ENCODE measurements at places on chromosomes 2 and 18. TPM values are rescaled to one million over a fixed set of nuclear protein-coding genes. Genes with fewer than 3 reads are reported as not detected.

The ECEL1 gene
- not detected for total RNA-seq

The MGAT4A gene
- total RNA-seq = 124 TPM

- H3K27me3 ChIP-seq = no peaks in the 10 kb centered on the region
- H3K36me3 ChIP-seq = peaks cover 22% of the 10 kb centered on the region
- peaks cover 4% of the 10 kb centered on the region for H3K4me1 ChIP-seq
Measured at GRCh38 chr2:186518945-186519344, 32.9 kb downstream of the ZC3H15 start.

DNA sequence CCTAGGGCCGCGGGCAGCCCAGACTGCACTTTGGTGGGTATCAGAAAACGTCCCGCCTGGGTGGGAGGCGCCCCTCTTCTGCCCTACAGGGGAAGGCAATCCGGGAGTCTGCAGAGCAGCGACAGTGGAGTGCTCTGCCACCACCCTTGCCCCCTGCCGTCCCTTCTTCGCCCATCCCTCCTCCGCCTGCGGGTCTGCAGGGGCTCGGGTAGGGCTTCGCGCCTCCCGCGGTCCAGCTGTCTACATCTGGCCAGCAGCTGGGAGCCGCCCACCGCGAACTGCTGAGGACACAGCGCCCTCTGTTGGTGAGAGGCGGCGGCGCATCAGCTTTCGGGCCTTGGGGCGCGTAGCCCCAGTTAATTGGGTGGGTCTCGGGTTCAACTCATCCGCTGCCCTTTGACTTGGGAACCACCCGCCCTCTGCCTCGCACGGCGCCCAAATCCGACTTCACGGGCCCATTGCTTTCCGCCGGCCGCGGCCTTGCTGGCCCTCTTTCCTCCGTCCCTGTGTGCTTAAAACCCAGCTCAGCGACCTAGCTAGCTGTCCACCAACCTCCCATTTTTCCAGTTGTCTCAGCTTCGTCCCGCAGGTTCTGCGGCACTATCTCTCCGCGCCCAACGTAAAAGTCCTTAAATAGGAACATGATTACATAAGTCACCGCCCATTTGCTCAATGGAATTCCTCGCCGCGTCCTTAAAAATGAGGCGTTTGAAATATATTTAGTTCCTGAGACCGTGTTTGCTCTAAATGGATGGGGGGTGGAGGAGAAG lies 17.6 kb downstream of the WNT10A start:
- H3K36me3 ChIP-seq = no peaks in the 10 kb centered on the region
- peaks cover 70% of the 10 kb centered on the region for H3K27me3 ChIP-seq
- H3K4me3 ChIP-seq = peak overlapping the region; percentile 74

- no peak overlapping the region for H3K27ac ChIP-seq
- peaks cover 6% of the 10 kb centered on the region for H3K4me1 ChIP-seq
- DNase-seq = no peak
- H3K4me3 ChIP-seq = no peak overlapping the region
- peaks cover 33% of the 10 kb centered on the region for H3K36me3 ChIP-seq
- no peaks in the 10 kb centered on the region for H3K27me3 ChIP-seq
Measured at GRCh38 chr2:202774104-202774503, 97.5 kb downstream of the ICA1L start.

DNA sequence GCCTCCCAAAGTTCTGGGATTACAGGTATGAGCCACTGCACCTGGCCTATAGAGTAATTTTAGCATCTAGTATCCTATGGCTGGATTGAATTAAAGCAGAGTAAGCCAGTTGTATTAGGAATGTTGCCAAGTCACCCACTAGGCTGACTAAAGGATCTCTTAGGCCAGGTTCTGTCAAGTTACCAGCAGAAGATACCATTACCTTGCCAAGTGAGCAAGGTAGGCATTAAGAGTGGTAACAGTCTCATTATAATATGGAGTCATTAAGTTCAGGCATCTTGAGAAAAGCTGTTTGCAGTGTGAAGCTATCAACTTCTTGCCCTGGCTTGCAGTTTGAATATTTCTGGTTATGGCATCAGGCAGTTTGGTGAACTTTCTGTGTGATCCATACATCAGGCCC lies 37.0 kb upstream of the MTCL1 start:
- no peak overlapping the region for H3K4me3 ChIP-seq
- H3K36me3 ChIP-seq = no peaks in the 10 kb centered on the region
- H3K27ac ChIP-seq = no peak overlapping the region
- no peak for DNase-seq
- peaks cover 1% of the 10 kb centered on the region for H3K4me1 ChIP-seq

DNA sequence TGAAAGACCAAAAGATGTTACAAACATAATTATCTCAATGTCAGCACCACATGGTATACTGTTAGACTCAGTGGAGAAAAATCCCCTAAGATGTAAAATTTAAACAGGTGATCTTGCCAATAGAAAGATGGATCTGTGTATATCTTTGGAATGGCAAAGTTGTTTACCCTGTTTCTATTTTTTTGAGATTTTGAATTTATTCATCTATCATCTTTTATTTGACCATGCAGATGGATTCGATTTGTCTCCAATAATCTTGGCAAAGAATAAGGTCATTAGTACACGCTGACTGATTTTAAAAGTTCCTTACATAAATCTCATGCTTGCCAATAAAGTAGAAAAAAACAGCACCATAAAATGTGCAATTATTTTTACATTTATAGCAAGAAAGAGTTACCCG lies 459.3 kb downstream of the MBD2 start:
- H3K27me3 ChIP-seq = no peaks in the 10 kb centered on the region
- H3K27ac ChIP-seq = no peak overlapping the region
- DNase-seq = no peak

Measured in activated naive CD8-positive, alpha-beta T cell treated with anti-CD3 and anti-CD28 coated beads, Interleukin-2, amount 10 ng/mL, durations not matched to agents 7 days and 5 days (primary cell).